ENCODE measurements at places on chromosomes 7 and 10.

- no peak for DNase-seq
Measured at GRCh38 chr10:128871671-128872231, 595.3 kb upstream of the MGMT start.

DNA sequence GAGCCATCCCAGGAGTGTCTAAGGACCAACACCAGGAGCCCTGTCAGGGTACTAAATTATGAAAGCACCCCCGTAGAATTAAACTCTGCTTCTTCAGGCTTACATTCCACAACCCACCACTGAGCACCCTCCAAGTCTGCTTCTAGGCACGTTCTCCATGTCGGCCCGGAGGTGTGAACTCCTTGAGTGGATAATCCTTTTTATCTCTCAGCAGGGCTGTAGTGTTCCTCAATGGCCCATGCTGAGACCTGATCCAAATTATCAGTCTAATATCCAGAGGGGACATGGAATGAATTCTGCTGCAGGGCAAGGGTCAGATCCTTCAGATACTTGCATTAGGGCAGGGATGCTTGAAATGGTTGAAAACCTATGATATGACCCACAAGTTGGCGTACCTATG, 55.9 kb upstream of the TARP start:
- no peak for DNase-seq

- no peak for DNase-seq
Measured at GRCh38 chr10:921471-922414, 9.8 kb downstream of the LARP4B start.

- no peak for DNase-seq
Measured at GRCh38 chr10:775245-776075, 86.0 kb upstream of the DIP2C start.

GRCh38 chr10:44300666-44301649, 83.9 kb downstream of the CXCL12 start:
- DNase-seq: no peak

DNA sequence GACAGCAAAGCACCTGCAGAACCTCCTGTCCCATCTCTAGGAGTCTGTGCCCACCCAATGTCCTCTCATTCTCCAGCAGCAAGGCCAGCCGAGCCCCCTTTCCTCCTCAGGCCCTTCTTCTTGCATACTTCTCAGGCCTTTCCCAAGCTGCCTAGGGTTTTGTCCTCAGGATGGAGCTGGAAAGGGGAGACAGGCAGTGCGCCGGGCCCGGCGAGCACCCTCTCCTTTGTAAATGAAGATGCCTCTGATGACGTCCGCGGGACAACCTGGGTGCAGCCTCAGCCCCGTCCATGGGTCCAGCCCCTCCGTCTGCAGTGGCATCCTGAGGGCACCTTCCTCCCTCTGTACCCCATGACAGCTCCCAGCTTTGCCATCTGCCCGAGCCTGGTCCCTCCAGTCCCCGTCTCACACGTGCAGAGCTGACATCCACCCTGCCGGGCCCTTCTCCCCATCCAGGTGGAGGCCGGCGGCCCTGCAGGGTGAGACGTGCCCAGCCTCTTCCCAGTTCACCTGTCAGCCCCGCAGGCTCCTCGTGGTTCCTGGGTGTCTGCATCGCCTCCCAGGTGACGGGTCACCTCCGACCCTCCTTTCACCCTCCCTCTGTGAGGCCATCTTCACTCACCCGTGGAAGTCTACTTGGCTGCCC, 36.4 kb downstream of the JAKMIP3 start:
- no peak for DNase-seq

GRCh38 chr10:70051848-70052247, 798 bp upstream of the MACROH2A2 start:
- no peak for DNase-seq

DNA sequence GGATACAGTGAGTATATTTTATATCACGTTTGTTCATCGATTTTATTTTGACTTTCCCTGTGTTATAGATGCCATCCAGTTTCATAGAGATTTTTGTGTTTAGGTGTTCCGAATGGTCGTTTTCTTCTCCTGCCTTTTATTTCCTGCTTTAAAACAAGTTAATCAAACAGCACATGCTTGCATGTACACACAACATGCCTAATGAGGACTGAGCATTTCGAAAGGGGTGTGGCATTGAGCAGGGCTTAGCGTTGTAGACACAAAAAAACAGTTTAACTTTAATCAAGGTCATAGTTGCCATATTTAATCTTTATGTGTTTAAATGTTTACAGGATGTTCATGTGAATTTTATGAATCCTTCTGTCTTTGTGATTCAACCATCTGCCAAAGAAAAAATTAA, 430.5 kb upstream of the GALNT17 start:
- DNase-seq: no peak

DNA sequence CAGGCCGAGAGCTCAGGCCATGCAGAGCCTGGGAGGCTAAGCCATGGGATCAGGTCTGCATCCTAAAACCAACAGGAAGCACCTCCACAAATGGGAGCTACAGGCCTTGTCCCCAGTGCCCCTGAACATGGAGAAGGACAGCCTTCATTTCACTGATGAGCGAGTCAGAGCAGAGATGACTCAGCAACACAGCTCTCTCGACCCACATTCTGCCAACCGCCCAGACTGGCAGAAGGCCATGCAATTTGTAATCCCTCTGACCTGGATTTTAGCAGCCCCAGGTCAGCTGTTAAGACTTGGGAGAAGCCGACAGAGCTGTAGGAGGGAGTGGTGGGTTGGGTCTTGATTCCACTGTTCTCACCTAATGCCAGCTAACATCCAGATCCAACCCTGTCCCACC, 25.5 kb downstream of the VOPP1 start:
- DNase-seq: no peak

DNA sequence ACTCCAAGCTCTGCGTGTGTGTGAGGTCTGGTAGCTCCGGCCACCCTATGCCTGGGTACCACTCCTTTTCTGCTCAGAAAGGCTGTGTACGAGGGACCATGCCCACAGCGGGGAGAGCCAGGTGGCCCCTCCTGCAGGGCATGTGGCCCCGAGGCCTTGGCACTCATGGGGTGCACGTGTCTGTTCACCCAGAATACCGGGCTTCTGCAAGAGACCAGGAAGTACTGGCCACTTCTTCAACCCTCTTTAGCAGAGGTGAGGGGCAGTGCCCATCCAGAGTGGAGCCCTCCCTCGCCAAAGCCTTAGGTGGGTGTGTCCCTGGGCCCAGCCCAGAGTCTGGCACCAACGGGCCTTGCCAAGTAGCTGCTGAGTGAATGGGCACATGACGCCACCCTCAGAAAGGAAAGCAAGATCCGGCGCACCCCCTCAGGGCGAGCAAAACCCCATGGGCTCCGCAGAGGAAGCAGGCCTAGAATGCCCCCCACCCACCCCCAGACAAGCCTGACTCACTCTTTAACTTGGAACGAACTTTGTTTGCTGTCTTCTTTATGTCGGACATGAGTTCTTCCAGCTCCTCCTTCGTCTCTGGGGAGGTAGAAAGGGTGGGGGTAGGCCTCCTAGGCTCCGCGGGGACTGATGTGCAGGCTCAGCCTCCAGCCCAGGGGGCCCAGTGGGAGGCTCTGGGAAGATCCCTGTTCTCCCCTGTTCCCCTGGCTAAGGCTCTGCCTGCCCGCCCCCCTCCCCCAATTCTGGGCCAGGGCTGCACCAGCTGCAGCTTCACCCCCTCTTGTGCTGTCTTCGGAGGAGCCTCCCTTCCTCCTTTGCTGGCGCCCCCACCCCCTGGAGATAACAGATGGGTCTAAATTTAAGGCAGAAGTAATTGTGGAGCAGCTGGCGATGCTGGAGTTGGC, 14.6 kb downstream of the STX1A start:
- no peak for DNase-seq

GRCh38 chr10:71611131-71611530, 108.4 kb downstream of the C10orf105 start:
- no peak for DNase-seq

DNA sequence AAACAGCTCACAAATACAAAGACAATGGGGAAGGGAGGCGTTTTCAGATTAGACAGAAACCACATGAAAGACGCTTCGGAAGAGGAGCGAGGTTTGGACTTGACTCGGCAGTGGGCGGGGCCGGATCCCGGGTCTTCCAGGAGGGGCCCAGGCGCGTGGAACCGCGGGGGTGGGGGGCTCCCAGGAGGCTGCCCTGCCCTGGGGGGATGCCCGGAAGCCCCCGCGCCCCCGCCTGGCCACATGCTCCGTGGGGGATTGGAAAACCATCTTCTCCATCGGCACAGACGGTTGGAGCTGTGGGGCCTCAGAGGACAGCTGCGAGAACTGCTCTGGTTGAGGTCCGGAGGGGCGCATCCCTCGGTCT, 186.0 kb upstream of the SHH start:
- no peak for DNase-seq

DNA sequence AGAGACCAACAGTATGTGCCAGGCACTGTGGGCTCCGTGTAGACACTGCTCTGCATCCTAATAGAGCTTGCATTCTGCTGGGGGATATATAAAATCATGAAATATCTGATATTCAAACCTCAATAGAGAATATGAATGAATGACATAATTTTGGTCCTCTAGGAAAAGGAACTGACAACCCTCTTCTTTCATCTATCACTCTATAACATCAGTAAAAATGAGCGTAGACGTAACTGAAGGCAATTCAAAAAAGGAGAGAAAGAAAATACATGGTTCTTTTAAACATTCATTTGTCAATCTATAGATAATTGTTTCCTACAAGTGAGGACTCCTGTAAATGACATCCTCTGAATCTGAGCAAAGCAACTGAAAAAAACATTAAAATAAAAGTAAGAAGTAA, 607.4 kb upstream of the LRRN3 start:
- DNase-seq: no peak

- no peak for DNase-seq
Measured at GRCh38 chr7:103833401-103833800, 156.1 kb downstream of the RELN start.

DNA sequence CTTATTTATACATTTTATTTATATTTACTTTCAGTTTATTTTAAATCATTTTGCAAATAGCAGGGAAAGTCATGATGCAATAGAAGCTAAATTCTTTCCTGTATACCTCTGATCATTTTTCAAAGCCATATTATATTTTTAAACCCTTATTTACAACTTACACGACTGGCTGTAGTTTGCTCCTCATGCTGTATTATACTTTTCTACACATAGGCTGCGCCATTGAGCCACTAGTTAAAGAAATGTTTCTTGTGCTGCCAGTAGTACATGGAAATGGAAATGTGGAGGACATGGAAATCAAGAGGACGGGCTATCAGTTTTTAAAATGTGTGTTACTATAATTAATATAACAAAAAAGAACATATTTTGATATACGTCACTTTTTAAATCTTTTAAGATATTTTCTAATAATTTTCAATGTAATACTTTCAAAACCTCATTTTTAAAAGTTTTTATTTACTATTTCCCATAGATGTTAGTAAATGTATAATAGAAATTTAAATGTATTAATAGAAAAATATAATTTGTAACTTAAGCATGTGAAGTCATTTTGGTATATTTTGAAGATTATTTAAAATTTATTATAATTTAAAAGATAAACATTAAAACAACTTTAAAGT, 118.5 kb downstream of the VTI1A start:
- DNase-seq: peak; percentile 15

DNA sequence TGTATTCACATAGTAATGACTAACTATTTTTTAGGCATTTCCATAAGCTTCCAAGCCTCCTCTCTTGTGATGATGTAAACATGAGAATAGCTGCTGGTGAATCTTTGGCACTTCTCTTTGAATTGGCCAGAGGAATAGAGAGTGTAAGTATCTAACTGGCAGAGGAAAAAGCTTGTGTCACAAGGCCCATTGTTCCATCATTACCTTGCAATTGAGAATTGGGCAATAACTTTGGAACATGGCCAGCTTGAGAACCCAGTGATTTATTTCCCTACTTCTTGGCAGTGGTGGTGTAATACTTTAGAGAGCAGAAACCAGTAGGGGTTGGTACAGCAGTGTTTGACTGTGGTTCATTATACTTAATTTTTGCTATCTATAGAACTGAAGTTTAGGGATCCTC, 12.0 kb downstream of the IFRD1 start:
- no peak for DNase-seq

- no peak for DNase-seq
Measured at GRCh38 chr10:3068968-3069737, 1.8 kb downstream of the PFKP start.

DNA sequence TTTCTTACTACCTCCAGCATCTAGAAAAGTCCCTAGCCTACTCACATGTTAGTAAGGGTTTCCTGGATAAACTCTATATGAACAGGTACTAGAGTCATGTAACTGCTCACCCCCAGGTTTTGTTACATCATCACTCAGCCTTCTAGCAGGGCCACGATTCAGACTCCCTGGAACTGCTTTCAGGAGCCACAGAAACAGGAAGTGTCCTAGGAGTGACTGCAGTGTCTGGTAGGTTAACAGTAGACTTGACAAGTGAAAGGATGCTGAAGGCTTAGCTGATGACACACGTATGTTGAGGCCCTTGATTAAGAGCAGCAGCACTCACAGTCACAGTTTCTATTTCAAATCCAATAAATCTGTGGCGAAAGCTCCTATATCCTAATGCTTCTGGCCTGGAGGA, 101.2 kb downstream of the DNMBP start:
- no peak for DNase-seq

- DNase-seq: no peak
Measured at GRCh38 chr10:119449760-119450461, 92.6 kb downstream of the RGS10 start.
